NCI-H2081 treated with DMSO at 0.1 percent for 48 hours (cell line): ENCODE measurements at places on chromosomes 3 and 15.

GRCh38 chr15:74430510-74430951, 3.2 kb downstream of the SEMA7A start:
- DNase-seq = no peak

- DNase-seq = no peak
These were observed 372.4 kb downstream of the FOXP1 start for GRCh38 chr3:71211083-71211482.

- no peak for DNase-seq
These were observed 120.7 kb downstream of the VGLL4 start for GRCh38 chr3:11522953-11523571.

GRCh38 chr3:175108613-175109151, 249.5 kb downstream of the NAALADL2 start:
- DNase-seq = no peak

DNA sequence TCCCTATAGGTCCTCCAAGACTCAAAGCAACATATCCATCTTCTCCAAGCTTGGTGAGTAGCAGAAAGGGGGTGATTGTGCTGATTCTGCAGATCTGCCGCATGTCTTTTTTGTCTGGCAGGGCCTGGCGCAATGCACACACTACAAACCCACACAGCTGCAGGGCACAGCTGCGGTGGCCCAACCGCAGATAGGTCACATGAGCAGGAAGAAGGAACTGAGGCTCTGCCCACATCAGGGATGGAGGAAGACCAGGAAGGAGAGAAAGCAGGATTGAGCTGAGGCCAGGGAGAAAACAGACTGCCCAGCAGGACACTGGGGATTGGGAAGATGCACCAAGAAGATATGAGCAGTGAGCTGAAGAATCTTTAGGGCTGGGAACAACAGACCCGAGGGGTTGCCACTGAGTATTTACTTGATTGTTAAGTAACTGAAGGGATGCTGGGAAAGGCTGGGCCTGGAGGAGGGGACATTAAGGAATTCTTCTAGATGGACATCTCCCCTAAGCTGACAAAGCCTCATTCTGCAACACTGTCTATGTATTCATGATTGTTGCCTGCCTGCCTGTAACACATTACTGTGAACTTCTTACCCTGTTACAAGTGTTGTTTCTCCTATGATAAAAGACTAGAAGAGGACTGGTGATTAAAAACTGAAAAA, 126.7 kb downstream of the MYLK start:
- no peak for DNase-seq

DNA sequence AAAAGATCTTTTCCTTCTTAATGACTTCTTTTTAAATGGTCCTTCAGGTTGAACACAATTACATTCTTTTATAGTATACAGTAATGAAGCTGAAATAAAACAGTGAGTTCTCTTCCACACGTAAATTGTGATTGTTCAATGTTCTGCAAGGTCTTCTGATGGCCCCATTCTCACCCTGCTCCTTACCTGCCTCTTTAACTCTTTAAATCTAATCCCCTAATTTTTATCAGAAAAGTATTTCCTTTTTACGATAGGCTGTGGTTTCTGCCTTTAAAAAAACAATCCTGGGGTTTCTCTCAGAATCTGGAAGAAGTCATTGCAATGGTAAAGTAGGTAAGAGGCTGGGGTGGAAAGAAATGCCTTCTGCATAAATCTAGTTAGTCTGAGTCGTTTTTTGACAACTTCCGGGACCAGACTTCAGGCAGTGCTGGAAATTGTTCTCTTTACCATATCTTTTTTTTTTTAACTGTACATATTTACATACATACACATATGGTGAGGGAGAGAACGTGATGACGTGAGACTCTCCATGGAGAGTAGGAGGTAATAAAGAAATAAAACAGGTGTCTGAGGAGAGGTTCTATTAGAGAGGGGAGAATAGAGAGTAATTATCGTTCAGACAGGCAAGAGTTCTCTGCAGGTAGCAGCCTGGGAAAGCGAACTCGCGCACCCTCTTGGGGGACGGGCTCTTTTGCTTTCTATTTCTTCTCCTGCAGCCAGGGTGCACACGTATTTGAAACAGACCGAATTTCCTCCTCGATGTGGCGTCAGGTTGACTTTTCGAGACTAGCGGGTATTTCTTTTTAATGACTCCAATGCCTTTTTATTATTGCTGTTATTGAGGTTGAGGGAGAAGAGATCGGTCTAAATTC, at the start of gene SIDT1:
Gene SIDT1, plus strand, starts transcription at position 730 of the 872 bp plus-strand sequence. CDS start 467 bp downstream, outside the sequence.
- no peak for DNase-seq

GRCh38 chr3:17349093-17349492, 393.3 kb downstream of the TBC1D5 start:
- no peak for DNase-seq

GRCh38 chr3:133455281-133455680, 55.4 kb downstream of the BFSP2 start:
- no peak for DNase-seq
